Tibial nerve (tissue), 4 donors: ENCODE measurements at places on chromosomes 3 and 15. TPM values are rescaled to one million over a fixed set of nuclear protein-coding genes. Genes with fewer than 3 reads are reported as not detected.
A peak's percentile ranks its signal among the peaks of the same experiment; 100 is the strongest.

Gene TRH
- not detected for total RNA-seq

Gene ATP13A4
- total RNA-seq: 0.21 TPM

Gene ANAPC13
- total RNA-seq: 56.8 TPM

Gene CCDC54
- not detected for total RNA-seq

Gene GP9
- total RNA-seq: not detected

Gene CD96
- total RNA-seq: 0.44 TPM

Gene CLRN1
- not detected for total RNA-seq

Gene SCAANT1
- total RNA-seq: not detected

Gene LSAMP
- total RNA-seq: 3.6 TPM

Gene STAG1
- total RNA-seq: 71.2 TPM

Gene SEMA7A
- 35.3 TPM for total RNA-seq

GRCh38 chr15:62739507-62739906 is 303.0 kb upstream of the TPM1 start:
- no peak for DNase-seq

GRCh38 chr3:172562871-172563865 is 39.9 kb upstream of the TNFSF10 start:
- DNase-seq: peak; percentile 65

DNA sequence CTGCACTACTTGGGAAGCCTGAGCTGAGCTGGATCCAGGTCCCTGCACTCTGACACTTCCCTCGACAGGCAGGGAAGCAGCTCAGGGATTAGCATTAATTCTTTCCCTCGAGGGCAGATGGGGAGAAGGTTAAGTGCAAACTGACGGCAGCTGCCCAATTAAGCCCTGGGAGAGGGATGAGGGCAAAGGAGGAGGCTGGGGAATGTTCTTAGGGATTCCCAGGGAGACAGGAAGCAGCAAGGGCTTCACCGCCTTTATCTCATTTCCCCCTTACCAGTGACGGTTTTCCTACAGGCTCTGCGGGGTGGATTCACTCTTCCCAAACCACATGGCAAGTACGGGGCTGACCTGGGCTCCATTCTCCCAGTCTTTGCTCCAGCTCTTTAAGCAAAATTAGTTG is 519.0 kb upstream of the PROK2 start:
- no peak for DNase-seq

- no peak for DNase-seq
Measured at GRCh38 chr3:8560366-8561007, 58.9 kb downstream of the LMCD1 start.

DNA sequence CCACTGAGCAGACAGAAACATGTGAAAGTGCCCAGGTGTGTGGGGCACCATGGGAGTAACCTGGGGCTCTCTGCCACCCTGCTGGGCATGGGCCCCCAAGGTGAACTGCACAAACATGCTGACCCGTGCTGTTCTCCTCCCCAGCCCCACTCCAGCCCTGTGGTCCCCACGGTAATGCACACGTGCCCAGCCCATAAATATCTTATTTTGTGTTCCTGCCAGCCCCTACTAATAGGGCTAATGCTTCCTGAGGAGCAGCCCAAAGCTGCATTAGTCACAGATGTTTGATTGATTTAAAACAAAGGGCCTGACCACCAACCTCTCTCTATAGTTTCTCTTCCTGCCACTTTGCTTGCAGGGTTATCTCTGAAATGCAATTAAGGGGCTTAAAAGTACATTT is 95.4 kb downstream of the ABHD5 start:
- DNase-seq: no peak

- DNase-seq: no peak
Measured at GRCh38 chr15:68818769-68819494, 1.8 kb downstream of the ANP32A start.

DNA sequence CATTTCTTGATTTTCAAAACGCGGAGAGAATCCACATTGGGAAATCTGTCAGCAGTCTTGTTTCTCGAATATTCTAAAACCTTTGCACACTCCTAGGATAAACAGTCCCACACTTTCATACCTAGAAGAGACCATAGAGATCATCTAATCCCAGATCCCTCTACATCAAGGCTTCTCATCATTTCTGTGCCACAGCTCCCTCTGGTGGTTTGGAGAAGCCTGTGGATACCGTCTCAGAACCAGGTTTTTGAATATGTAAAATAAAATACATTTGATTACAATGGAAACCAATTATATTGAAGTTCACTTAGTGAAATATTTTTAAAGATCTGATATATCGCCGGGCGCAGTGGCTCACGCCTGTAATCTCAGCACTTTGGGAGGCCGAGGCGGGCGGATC is 211.9 kb upstream of the GOLGA6L4 start:
- DNase-seq: peak; percentile 38

- no peak for DNase-seq
Measured at GRCh38 chr3:12437221-12437605, 47.1 kb upstream of the TSEN2 start.

GRCh38 chr3:170713653-170714052 is 127.8 kb upstream of the SLC7A14 start:
- DNase-seq: no peak

DNA sequence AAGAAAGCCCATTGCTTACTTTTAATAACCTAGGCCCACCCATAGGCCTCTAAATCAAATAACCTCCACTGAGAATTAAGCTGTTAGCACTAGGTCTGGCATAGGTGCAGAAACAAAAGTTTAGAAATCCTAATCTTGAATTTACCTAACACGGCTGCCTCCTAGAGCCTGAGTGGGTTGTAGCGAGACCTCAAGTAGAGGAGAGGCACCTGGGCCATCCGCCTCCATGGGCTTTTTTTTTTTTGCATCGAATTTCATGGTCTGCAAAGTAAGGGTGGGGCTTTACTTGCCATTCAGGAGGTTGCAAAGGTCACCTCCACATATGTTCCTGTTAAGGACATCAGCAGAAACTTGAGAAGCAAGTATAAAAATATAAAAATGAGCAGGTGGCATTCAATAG is 6.6 kb upstream of the TPM1 start:
- DNase-seq: no peak

- no peak for DNase-seq
Measured at GRCh38 chr3:153495422-153495821, 333.4 kb downstream of the RAP2B start.

DNA sequence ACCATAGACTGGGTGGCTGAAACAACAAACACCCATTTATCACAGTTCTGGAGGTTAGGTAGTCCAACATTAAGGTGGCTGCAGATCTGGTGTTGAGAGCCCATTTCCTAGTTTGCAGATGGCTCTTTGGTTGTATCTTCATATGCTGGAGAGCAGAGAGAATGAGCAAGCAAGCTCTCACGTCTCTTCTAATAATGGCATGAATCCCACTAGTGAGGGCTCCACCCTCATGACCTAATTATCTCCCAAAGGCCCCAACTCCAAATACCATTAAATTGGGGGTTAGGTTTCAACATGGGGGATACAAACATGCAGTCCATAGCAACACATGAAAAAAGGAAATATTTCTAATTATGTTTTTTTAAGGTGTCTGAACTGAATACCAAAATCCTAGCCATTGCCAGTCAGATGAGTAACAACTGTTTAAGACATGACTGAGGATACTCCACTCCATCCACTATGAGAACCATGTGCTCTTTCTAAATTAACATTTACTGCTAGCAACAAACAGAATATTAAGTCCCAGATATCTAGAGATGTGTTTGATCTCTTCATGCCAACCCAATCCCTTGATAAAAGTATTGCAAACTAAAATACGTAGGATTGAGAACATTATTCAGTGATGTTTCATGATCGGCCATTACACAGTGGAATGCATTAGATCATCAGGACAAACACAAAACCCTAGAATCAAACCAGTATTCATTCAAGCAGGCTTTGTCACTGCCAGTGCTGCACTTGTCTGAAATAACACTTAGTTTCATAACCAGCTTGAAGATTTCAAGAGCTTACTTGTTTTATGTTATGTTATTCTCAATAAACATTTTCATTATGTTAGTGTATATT is 340.3 kb downstream of the SLC9A9 start:
- DNase-seq: no peak

DNA sequence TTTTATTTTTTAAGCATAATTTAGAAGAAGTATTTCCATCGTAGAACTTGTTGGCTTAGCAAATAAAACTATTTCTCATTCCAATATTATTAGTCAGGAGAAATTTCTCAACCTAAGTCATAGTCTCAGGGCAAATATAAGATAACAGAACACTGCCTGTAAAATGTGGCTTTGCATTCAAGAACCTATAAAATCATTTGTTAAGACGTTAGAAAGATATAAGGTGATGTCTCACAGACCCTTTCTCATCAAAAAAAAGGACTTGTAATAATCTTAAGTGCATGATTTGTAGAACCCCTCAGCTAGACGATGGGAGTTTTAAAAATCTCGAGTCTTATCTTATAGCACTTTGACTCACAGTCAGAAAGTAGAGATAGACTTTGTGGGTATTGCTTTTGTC is 314.7 kb upstream of the CFAP20DC start:
- no peak for DNase-seq

- no peak for DNase-seq
Measured at GRCh38 chr15:93348711-93349545, 259.9 kb upstream of the RGMA start.

GRCh38 chr3:16402451-16402850 is 111.0 kb downstream of the RFTN1 start:
- no peak for DNase-seq

DNA sequence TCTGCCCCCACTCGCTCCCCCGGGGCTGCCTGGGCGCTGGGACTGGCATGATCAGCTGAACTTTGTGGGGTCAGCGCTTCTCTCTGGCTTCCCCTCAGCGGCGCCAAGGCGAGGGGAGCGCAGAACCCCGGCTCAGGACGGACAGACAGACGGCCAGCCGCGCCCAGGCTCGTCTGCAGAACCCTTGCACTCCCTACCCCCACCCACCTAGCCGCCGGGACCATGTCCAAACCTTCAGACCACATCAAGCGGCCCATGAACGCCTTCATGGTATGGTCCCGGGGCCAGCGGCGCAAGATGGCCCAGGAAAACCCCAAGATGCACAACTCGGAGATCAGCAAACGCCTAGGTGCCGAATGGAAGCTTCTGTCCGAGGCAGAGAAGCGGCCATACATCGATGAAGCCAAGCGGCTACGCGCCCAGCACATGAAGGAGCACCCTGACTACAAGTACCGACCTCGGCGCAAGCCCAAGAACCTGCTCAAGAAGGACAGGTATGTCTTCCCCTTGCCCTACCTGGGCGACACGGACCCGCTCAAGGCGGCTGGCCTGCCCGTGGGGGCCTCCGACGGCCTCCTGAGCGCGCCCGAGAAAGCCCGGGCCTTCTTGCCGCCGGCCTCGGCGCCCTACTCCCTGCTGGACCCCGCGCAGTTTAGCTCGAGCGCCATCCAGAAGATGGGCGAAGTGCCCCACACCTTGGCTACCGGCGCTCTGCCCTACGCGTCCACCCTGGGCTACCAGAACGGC is 621 bp downstream of the SOX14 start:
- no peak for DNase-seq

DNA sequence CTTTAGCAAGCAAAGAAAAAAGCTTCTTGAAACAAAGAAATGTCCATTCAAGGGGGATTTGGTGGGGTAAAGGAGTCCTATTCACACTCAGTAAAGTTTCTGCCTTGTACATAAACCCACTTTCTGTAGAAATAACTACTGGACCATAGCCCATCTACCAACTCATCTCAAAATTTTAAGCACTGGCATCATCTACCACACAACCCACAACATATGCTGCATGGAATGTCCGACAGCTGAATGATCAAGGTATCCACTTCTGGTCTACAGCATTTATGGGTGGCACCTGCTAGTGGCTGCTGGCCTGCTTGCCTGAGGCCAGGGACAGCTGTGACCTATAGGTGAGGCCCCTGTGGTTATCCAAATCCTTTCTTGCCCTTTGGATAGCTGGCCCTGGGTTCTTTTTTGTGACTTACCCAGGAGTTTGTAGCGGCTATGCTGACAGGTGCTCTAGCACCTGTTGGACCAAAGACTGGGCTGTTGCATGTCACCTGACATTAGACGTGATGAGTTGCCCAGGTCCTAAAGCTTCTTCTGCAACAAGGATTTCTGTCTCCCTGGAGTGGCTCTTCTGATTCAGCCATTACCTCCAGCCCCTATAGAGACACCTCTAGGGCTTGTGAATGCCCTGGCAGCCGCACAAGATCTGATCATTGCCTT is 19.2 kb upstream of the MEF2A start:
- no peak for DNase-seq
